HCEC 1CT (cell line): ENCODE measurements at places on chromosomes 2 and 18.

- no peak for DNase-seq
These were observed 92.2 kb upstream of the SEC11C start for GRCh38 chr18:59047321-59048047.

DNA sequence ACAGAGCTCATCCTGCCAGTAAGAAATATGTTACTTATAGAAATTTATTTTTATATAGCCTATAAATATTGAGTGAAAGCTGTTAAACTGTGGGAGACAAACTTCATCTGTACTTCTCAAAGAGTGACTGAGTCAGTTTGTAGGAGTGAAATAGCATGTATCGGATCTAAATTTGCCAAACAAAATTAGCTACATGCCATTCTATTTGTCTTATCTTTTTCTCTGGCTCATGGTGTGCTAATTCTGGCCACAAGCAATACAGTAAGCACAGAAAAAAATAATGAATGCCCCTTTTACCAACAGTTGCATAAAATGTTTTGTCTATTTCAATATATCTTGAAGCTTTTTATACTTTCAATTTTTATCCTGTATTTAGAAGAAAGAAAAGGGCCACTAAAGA is 12.5 kb downstream of the ERBB4 start:
- no peak for DNase-seq

DNA sequence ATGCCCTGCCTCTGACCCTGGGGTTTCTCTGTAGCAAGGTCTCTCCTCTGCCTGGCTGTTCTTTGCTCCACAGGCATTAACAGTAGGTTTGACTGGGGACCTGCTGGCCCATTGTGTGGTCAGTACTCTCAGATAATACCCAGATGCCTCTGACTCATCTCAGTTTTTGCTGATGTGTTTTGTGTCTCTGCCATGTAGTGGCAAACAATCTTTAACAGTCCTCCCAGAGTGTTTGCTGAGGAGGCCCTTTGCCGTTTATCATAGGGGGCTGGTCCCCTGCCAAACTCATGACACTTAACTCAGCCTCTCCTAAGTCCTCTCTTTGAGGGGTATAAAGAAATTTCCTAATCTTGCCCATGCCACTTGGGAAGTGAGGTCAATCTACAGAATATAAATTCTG is 793.7 kb upstream of the FANCL start:
- no peak for DNase-seq

DNA sequence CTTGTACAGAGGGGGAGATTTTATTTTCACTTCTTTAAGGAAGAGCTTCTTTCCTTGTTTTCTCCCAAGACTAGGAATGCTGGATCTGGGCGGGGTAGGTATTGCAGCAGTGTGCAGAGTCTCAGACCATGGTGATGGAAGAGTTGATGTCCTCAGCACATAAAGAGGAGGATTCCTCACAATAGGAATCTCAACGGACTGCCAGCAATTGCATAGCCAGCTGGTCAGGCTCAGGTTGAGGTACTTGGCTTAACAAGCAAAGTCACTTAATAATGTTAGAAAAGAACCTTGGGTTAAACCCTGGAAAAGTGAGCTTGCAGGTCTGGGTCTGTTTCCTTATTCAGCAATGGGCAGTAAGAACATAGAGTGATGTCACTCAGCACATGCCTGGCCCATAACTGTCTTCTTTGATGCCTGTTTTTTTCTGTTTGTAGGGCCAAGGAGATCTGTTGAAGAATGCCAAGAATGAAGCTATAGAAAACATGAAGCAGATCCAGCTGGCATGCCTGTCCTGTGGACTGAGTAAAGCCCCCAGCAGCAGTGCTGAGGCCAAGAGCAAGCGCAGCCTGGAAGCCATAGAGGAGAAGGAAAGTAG is 342.1 kb downstream of the PLCL1 start:
- no peak for DNase-seq

- DNase-seq: no peak
These were observed 68.6 kb downstream of the SMIM21 start for GRCh38 chr18:75358928-75359327.

DNA sequence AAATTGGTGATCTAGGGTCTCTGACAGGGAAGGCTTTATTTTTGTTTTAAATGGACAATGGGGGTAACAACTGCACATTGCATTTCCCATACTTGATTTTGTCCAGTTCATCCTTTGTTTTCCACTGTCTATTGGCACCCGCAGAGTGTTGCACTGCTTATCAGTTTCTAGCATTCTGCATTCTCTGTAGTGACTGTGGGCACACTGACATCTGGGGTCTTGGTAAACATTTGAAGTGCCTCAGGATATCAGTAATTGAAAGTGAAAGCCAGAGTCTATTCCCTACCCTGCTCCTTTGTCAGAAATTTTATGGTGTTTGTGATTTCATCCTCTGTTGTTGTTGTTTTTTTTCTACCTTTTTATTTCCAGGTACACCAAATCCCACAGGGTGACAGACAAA is 132.1 kb upstream of the EPC2 start:
- DNase-seq: no peak

GRCh38 chr2:64141674-64142405 is 2.4 kb downstream of the PELI1 start:
- no peak for DNase-seq

DNA sequence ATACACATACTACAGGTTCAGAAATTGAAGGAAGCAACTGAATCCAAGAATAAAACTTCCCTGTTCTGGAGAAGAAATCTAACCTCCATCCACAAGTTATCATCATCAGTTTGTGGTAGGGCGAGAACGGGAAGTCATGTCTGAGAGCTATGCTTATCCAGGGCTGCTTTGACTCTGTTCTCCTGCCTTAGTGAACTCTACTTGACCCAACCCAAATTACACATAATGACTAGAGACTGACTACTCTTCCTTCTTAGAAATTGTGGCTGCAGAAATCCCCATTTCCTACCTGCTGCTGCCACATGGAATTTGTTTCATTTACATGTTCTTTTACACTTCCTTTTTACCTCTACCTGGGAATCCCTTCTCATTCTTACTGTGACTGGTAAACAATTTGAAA is 1102.6 kb upstream of the PIK3C3 start:
- no peak for DNase-seq

DNA sequence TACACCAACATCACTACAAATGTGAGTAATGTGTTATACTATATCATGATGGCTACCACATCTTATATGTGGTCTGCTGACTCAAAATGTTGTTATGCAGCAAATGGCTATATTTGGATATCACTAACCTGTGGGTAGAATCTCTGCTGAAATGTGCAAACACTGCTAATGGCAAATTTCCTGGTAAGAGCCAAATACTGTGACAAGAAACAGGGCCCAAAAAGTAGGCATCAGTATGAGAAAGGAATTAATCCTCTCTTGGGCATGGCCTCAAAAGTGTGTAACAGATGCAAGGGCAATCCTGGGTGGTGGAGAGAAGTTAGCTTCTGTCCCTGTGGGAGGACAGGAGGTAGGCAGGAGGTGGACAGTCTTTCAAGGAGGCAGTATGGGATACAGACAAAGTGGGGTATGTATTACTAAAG is 13.3 kb downstream of the ATF2 start:
- peak; percentile 92 for DNase-seq

DNA sequence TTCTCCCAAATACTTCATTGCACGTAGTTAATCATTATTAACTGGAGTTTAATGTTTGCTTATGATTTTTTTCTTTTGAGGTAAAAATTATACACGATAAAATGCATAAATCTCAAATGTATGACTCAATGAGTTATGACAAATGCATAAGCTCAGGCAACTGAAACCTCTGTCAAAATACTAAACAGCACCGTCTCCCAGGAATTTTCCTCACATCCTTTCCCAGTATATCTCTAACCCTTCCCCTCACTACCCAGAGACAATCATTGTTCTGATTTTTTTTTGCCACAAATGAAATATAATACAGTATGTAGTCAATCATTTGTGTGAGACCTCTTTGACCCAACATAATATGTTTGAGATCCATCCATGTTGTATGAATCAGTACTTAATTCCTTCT is 606.5 kb downstream of the CPS1 start:
- DNase-seq: no peak

DNA sequence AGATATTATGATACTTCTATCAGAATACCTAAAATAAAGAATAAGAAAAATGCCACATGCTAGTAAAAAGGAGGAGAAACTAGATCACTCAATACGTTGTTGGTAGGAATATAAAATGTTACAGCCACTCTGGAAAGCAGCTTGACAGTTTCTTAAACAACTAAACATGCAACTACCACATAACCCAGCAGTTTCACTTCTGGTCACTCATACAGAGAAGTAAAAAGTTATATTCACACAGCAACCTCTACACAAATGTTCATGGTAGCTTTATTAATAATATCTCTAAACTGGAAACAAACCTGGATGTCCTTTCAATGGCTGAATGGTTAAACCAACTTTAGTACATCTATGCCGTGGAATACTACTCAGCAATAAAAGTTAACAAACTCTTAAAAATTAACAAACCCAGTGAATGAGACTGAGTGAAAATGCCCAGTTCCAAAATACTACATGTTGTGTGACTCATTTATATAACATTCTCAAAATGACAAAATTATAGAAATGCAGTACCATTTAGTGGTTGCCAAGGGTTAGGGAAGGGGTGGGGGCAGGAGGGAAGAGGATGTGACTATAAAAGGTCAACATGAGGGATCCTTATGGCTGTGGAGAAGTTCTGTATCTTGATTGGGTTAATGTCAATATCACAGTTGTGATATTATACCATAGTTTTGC is 124.1 kb downstream of the MMADHC start:
- peak; percentile 8 for DNase-seq

DNA sequence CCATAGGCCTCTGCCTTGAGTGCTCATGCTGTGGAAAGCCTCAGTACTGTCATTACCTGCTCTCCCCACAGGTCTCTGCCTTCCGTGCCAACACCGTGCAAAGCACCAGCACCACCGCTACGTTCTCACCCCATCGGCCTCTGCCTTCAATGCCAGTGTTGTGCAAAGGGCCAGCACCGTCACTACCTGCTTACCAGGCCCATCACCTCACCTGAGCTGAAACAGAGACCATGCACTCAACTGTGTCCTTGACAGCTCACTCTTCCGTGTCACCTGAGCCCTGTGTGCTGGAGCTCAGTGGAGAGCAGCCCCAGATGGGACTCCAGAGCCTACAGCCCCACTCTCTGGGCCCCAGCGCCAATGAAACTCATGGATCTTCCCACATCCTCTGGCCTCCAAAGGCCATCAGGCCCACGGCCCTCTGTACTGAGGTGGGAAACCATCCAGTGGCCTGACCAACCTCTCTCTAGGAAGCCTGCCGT is 62.7 kb downstream of the ZNF516 start:
- DNase-seq: no peak

DNA sequence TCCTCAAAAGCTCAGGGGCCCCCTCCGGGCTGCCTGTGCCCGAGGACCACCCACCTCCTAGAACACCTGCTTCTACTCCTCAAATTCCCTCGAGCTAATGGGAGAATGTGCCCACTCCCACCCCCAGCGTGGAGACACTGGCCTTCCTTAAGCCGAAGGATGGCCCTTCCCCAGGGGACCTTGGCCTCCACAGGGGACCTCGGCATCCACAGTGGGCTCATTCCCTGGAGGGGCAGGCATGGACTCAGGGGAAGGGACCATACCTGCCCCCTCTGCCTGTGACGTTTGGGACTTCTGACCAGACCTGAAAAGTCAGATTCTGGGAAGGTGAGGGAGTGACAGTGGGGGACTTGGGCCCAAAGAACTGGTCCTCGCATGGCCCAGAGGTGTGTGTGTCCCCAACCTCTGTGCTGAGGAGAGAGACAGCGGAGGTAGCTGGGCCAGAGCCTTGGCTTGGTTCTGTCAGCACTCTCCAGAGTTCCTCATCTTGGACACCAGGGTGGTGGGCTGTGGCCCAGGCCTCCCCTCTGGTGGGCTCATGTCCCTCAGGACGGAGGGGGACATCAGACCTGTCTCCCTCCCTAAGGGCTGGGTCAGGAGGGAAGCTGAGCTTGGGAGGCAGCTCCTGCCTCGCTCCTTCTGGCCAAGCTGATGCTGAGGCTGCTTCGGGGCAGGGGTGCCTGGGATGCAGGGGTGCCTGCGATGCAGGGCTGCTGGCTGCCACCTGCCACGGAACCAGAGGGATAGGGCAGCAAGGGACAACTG is 240.4 kb downstream of the HAUS1 start:
- DNase-seq: no peak

- peak; percentile 90 for DNase-seq
These were observed 60.0 kb upstream of the DTNA start for GRCh38 chr18:34650121-34650545.

- DNase-seq: peak; percentile 14
These were observed 886 bp downstream of the PRKCE start for GRCh38 chr2:45652090-45653031.

DNA sequence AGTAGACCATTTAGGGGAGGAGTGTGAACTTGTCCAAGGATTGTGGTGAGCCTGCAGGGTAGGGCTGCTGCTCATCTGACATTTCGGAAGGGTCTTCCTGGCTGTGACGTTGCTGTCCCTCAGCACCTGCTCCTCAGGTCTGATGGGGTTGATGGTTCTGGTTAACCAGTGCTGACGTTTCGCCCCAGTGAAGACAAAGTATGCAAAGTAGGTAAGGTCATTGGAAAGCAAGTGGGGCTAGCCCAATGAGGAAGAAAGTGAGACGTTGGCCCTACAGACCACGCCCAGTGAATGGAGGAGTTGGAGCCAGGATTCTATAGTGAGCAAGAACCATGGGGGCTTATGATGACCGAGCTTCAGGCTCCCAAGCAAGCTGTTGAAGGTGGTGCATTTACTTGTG is 33.4 kb upstream of the ZNF396 start:
- DNase-seq: no peak

- DNase-seq: no peak
These were observed 24.2 kb upstream of the SUCLG1 start for GRCh38 chr2:84483320-84483719.

- DNase-seq: no peak
These were observed 156.8 kb downstream of the ANTXR1 start for GRCh38 chr2:69169655-69170389.

DNA sequence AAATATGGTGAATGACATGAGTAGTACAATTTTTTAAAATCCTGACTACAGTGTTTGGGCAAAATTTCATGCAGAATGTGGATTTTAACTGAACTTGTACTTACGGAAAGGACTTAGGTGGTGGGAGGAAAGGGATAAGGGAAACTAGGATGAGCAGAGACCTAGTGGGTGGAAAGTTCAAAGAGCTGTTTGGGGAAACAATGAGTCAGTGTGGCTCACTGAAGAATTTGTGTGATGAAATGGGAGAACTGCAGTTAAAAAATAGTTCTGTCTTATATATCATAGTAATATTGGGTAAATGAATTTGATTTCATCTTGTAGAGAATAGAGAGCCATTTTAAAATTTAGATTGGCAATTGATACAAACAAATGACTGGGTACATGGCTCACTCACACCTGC is 220.1 kb upstream of the CTAGE1 start:
- DNase-seq: peak; percentile 91

DNA sequence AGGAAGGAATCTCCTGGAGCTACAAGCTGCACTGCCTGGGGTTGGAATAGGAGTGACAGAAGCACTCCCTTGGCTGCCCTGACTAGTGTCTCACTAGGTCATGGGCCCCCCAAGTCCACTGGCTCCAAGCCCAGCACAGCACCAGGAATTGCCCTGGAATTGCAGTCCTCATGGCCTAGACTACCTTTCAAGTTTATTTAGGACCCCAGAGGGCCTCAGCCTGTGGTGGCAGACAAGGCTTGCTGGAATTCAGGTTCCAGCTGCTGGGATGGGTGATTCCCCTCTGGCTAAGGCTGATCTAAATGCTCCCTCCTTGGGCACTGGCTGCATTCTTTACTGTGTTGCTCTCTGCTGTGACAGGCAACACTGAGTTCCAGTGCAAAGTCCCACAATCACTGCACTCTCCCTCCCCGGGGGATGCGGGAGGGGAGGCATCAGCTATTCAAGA is 14.0 kb downstream of the STRADB start:
- DNase-seq: peak; percentile 25
